NCI-H446 (cell line): ENCODE measurements at places on chromosomes 5 and 9.

DNA sequence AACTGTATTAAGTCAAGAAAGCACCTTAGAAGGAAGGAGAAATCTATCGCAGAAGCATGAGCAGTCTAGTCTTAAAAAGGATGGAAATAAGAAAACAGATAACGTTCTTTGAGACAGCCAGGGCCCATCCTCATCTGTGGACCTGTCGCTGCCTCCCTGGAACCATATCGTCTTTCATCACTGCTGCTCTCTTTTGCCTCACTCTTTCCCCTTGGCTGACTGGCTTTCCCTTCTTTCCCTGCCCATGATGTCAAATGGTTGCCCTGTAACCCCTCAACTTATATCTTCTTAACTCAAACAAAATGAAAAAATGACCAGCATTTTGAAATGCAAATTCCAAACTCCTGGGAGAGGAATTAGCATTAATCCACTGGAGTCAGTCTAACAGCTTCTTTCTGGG is 299.8 kb downstream of the GABRB2 start:
- no peak for DNase-seq

DNA sequence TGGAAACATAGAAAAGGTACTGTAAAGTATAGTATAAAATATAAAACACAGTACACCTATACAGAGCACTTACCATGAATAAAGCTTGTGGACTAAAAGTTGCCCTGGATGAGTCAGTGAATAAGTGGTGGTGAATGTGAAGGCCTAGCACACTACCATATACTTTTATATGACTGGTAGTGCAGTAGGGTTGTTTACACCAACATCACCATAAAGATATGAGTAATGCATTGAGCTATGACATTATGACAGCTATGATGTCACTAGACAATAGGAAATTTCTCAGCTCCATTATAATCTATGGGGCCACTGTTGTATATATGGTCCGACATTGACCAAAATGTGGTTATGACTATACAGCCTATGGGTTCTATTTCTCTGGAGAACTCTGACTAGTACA is 291.8 kb upstream of the ACTBL2 start:
- no peak for DNase-seq

- no peak for DNase-seq
Measured at GRCh38 chr9:97309260-97309659, 1.8 kb downstream of the CCDC180 start.

DNA sequence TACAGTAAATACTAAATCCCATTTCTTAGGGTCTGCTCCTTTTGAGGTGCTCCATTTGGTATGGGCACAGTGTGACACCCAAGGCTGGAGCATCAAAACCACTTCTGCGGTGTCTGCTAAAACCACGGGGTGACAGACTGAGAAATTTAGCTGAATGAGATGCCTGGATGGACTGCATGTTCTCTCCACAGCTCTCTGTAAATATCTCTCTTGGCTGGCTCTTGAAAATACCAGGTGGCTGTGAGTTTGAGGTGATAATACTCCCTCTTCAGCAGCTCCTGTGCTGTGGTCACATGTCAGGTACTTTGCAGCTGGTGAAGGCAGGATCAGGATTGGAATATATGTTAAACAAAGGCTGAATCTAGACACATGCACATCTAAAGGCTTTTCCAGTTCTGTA is 93.7 kb upstream of the SIMC1 start:
- no peak for DNase-seq

DNA sequence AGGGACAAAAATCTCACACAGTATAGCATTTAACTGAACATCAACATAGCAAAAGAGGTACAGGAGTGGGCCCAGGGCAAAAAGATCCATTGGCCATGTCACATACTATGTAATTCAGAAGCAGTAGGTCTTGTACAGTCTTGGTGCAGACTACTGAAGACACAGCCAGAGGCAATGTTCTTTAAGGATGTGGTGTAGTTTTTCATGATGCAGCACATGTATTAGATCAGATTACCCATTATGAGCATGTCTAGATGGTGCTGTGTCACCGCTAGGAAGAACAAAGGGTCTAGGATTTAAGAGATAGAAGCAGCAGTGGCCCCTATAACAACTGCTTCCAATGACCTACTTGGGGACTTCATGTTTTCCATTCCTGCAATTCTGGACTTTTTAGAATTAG is 610.4 kb upstream of the MEF2C start:
- no peak for DNase-seq

GRCh38 chr5:135718651-135719050 is 115.8 kb upstream of the SLC25A48 start:
- no peak for DNase-seq

- no peak for DNase-seq
Measured at GRCh38 chr5:32711362-32711680, 200 bp downstream of the NPR3 start.

DNA sequence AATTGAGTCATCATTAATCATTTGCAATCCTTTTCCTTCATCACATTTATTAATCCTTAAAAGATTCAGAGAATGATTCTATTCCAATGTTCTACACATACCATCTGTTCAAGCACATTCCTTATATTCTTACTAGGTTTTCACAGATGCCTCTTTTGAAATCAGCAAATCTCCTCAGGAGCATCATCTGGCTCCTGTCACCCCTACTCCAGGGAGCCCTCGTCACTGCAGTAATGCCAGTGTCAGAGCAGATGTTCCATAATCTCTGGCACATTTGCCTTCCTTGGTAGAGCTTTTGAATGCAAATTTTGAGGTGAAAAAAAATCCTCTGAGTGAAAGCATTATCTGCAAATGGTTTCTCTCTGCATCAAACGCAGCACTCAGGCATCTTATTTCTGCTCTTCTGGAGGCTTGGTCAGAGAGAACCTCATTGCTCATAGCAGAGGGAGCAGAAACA is 7.6 kb upstream of the KCNV2 start:
- peak; percentile 78 for DNase-seq
